Femur (tissue), 1 donor: ENCODE measurements at places on chromosomes 5 and 9.

- peak; percentile 44 for DNase-seq
Measured at GRCh38 chr5:165673499-165673898, 2168.1 kb downstream of the MAT2B start.

DNA sequence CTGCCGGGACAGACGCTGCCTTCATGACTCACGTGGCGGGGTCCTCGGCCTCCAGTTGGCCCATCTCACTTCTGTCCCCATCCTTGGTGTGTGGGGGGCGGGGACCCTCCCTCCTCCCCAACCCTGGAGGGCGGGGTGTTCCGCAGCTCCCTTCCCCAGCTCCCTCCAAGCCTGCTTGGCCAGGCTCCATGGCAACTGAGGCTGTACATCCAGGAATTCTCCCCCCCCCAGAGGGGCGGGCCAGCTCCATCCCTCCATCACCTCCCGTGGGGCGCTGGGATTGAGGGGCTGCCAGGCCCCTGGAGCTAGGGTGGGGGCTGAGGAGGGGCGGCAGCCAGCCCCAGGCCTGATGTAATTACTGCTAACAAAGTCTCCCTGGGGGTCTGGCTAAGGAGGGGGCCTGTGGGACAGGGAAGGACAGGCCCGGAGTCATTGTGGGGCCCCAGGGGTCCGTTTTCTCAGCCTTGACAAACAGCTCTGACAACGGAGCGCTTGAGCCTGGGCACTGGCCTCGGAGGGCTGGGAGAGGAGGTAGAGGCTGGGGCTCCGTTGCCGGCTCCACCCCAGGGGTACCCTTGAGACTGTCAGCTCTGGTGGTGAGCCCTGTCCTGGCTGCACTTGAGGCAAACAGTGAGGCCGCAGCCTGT is 8.0 kb downstream of the DIPK1B start:
- peak; percentile 78 for DNase-seq

DNA sequence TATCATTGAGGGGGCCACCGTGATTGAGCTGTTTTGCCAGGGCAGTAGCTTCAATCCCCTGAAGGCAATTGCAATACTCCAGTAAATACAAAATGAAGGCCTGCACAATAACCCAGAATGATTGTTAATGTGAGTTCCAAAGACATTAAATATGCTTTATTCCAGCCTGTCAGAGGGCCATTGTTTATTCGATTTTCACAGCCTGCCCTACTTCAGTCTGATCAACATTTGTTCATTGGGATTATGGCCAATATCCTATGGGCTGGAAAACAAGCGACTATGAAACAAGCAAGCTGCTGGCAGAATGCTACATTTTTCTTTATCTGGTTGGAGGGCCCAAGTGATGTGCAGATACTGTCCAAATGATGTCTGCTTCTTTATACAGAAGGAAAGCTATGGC is 543.1 kb downstream of the TLE1 start:
- DNase-seq = no peak

- peak; percentile 45 for DNase-seq
Measured at GRCh38 chr9:6054280-6055099, 39.1 kb upstream of the RANBP6 start.

DNA sequence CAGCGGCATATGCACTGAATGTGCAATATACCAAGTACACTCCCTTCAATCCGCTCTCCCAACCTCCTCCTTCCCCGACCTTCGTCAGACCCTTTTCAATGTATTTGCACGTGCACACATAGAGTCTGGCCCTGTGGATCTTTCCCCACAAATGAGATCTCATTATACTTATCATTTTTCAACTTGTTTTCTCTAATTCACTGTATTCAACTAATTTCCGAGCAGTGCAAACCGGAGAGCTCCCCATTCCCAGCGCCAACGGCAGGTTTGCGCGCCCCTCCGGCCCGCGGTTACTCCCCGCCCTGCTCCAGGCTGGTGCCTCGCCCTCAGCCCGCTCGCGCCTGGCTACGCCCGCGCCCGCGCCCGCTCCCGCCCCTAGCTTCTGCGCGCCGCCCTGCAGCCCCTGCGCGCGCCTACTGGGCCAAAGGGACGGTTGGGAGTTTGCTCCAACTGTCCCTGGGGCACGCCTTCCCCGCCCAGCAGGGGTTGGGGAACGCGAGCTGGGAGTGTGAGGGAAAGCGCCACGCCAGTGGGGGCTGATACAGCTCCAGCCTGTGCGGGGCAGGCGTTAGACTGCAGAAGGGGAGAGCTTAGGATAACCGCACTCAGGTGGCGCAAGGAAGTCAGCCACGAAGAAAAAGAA is 3.3 kb upstream of the CDC20B start:
- DNase-seq = peak; percentile 58

GRCh38 chr9:134314039-134314949 is 12.0 kb upstream of the RXRA start:
- DNase-seq = peak; percentile 17

DNA sequence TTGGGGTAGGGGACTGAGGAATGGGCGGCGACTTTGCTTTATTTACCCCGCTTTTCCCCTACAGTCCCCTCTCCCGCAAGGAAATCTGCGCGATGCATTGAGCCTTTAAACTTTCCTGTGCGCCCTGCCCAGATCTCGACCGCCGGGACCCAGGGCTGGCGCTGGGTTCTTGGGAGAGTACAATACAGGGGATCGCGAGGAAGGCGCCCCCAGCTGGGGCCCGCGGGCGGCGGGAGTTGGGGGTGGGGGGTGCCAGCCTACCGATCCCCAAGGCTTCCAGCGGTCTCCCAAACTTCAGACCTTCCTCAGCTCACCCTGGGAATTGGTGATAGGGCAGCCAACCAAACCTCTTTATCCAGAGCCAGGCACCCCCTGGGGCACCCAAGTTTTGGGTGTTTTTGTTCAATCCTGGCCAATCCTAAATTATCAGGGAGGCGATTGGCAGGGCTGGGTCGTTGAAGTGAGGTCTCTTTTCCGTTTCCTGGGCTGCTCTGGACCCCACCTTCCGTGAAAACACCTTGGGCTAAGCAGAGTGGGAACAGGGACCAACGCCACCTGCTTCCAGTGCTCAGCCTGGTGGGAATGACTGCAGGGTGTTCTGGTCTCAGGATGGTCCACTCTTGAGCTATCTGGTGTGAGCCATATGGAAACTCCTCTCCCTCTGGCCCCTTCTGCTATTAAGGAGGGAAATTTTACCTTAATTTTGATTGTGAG is 51.4 kb upstream of the DAB2IP start:
- no peak for DNase-seq

DNA sequence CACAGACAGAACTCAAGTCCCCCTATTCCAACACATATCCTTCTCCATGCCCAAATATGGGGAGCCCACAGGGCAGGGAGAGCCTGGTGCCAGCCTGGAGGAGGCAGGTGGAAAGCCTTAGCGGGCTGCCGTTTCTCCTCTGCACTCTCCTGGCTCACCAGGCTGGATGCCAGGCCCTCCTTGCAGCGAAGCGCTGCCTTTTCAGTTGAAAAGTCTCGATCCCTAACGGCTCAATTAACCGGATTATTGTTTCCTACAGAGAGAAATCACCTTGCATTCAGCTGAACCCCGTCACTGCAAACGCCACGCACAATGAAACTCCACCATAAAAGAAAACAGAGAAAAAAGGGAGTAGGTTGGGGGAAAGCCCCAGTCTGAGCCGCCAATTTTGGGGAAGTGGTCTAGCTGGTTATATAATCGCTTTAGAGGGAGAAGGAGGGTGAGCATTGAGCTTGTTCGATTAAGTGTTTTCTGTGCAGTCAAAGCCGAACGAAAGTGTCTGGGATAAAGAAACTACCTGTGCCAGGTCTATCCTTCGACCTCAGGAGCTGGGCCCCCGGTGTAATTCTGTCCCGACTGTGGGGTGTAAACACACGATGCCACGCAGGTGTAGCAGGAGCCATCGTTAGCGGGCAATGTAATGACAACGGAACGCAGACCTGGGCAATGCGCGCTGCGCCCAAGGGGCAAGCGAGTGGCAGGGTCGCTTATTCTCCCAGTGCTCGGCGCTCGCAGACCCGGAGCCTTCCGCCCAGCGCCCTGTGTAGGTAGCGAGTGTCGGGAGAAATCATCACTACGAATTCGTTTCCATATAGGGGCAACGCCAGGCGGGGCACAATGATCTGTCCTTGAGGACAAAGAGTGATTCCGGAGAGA is 3.8 kb downstream of the BARHL1 start:
- no peak for DNase-seq

- DNase-seq = no peak
Measured at GRCh38 chr9:14741369-14741768, 18.8 kb upstream of the CER1 start.

- DNase-seq = no peak
Measured at GRCh38 chr5:106417163-106417562, 1253.6 kb downstream of the EFNA5 start.

DNA sequence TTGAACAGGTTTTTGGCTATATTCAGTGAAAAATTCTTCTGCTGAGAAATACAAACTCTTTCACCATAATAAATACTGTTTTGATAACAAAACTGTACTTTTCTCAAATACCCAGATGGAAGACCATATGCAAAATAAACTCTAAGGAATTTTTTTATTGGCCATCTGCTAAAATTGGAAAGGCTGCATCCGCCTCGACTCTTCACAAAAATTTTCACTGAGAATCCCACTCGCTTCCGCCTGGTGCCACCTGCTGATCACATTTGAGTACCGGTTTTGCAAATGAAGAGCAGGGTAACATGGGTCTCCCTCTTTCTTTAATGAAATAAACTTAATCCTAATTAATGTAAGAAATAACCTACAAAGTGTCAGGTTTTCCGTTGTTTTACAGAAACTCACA is 76.4 kb downstream of the TTLL11 start:
- DNase-seq = peak; percentile 43

- no peak for DNase-seq
Measured at GRCh38 chr9:122251351-122251750, 13.3 kb downstream of the RBM18 start.

GRCh38 chr5:13516195-13516594 is 428.3 kb downstream of the DNAH5 start:
- no peak for DNase-seq

DNA sequence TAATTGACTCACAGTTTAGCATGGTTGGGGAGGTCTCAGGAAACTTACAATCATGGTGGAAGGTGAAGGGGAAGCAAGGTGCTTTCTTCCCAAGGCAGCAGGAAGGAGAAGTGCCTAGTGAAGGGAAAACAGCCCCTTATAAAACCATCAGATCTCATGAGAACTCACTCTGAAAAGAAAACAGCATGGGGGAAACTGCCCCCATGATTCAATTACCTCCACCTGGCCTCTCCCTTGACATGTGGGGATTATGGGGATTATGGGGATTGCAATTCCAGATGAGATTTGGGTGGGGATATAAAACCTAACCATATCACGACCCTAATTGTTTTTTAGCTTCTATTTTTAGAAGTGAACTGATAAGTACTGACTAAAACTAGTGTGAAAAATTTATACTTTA is 1377.5 kb upstream of the DMAC1 start:
- no peak for DNase-seq

GRCh38 chr9:68825762-68826472 is 120.9 kb downstream of the PIP5K1B start:
- DNase-seq = no peak

- no peak for DNase-seq
Measured at GRCh38 chr5:150556859-150557508, 49.1 kb downstream of the NDST1 start.

DNA sequence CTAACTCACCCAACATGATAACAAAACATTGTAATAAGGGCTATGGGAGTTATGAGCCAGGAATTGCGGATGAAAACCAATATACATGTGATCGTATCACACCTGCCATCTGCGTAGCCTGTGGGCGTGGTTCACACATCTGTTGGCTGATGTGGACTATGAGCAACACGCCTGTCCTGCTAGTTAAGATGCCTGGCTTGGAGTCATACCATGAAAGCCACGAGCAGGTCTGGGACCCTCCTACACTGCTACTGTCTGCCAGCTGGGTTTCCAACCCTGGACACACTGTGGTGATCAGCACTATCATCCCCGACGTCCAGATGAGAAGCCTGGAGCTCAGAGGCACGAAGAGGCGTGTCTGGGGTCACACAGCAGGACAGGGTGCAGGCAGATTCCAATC is 40.2 kb downstream of the STK10 start:
- DNase-seq = no peak

GRCh38 chr9:86599561-86599960 is 245.4 kb upstream of the TUT7 start:
- DNase-seq = no peak

GRCh38 chr9:124281931-124282371 is 24.2 kb downstream of the NEK6 start:
- no peak for DNase-seq

DNA sequence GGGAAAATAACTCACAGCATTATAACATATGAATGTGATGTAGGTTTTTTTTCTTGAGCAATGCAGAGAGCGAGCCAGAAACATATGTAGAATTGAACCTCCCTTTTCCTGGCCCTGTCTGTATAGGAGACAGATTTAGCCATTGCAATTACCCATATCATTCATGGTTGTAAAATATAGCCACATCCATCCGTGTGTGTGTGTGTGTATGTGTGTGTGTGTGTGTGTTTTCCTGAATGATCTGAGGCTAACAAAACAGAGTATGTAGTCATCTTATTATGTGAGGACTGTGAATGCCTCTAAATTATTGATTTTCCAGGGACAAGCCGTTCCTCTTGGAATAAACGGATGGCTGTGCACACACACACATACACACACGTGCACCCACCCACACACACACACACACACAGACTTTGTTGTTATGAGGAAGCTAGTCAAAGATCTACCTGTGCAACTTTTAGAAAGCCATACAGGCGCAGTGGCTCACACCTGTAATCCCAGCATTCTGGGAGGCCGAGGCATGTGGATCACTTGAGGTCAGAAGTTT is 11.7 kb upstream of the DENND1A start:
- DNase-seq = no peak

DNA sequence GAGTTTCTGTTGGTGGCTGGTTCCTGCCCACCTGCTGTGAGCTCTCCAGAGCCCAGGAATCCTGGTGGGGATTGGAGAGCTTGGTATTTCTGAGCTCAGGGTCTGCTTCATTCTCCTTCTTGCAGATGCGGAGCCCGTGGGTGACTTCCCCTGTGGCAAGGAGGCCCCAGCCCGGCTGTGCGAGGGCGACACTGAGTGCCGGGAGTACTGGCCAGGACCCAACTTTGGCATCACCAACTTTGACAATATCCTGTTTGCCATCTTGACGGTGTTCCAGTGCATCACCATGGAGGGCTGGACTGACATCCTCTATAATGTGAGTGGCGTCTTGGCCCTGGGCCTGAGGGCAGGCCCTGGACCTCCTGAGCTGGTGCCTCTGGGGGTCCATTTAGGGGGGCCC is 39.5 kb downstream of the CACNA1B start:
- DNase-seq = no peak

DNA sequence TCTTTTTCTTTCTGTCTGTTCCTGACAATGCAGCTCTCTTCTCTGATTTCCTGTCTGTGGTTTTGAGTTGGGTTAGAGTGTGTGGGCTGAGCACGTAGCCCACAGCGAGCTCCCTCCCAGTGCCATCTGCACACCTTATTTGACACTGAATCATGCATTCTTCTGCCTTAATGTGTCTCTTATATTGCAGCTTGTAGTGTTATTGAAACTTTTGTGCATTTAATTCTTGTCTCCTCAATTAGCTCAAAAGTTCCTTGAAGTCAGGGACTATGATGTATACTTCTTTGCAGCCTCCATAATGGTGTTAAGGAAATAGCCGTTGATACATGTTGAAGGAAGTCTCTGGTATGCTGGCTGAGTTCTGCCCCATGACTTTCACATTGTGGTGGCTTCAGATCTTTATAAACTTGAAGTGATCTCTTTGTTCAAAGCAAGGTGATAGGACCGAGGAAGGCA is 576.2 kb upstream of the CLINT1 start:
- DNase-seq = no peak

GRCh38 chr9:29069376-29069775 is 1496.1 kb upstream of the C9orf72 start:
- no peak for DNase-seq

- DNase-seq = no peak
Measured at GRCh38 chr5:36310138-36310537, 8.4 kb upstream of the RANBP3L start.
